ENCODE measurements at places on chromosomes 11 and 22.

DNA sequence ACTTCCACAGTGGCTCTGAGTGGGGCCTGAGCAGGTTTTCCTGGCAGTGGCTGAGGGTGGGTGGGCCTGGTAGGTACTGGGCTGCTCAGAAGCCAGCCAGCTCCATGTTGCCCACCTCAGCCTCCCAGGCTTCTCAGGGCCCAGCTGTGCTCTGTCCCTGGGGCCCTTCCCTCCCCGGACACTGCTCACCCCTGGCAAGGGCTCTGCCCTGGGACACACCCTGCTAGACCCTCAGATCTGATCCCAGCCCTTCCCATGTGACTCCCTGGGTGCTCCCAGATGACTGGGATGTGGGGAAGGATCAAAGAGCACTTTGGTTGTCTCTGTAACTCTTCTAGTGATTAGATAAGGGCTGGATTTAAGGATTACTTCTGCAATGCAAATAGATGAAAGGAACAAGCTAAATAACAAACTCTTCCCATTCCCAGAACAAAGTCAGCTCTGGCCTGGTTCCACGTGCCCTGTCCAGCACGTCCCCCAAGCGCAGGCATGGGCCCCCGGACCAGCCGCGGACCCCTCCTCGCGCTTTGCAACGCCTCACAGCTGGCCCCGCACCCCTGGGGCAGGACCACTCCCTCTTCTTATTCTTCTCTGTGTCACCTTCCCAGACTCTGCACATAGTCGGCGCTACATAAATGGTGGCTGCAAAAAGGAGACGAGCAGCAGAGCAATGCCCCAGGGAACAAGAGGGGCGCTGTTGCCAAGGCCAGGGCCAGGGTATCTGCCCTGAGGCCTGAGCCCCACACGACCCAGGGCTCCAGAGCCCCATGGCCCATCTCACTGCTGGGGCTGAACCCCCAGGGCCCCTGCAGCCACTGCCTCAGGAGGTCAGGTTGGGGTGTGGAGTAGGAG, 5.7 kb upstream of the KRTAP5-6 start:
- DNase-seq, result no peak

GRCh38 chr22:36026741-36027140, 1.9 kb downstream of the RBFOX2 start:
- DNase-seq, result no peak

DNA sequence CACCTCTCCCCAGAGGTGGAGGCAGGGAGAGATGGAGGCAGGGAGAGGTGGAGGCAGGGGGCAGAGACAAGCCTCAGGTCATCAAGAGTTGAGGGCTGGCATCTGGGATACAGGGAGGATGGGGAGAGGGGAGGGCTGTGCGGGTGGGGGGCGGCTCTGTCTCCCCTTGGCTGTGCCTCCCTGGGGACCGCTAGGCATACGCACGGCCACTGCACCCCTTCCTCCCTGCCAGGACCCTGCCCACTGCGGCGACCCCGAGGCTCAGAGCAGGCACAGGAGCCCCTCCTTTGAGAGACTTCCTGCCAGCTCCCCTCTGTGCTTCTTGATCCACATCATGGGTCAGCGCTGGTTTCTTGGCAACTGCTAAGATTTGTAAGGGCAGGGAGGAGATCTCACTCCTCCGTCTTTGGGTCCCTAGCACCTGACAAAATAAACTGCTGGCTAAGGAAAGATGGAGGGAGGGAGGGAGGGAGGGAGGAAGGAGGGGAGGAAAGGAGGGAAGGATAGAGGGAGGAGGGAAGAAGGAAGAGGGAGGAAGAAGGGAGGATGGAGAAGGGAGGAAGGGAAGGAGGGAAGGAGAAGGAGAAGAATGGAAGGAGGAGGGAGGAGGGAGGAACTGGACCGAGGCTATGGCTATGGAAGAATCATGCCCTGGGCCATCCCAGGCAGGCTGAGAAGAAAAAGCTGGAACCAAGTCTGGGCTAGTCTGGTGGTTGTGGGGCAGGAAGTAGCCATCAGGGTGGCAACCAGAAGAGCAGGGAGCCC, 18.5 kb downstream of the PRR33 start:
- DNase-seq, result no peak

- DNase-seq, result no peak
Measured at GRCh38 chr22:36541831-36542411, 13.0 kb upstream of the EIF3D start.

DNA sequence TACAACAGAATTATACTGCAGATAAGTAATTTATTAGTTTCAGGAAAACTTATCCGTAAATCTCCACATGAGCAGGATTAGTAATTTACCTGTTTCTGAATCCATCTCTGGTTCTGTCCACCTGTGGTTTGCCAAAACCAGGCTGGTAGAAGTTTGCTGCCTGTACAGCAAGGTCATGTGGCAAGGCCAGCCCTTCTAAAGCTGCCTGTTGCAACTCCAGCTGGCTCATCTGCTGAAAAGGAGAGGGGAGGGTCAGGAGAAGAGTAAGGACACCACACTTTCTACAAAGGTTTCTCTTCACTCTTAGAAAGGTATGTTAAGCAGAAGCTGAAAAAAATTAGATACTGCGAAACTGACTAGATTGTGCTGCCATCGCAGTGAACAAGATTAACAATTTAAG, 42.3 kb downstream of the EIF4ENIF1 start:
- no peak for DNase-seq

GRCh38 chr11:94790197-94790596, 22.0 kb downstream of the AMOTL1 start:
- no peak for DNase-seq

DNA sequence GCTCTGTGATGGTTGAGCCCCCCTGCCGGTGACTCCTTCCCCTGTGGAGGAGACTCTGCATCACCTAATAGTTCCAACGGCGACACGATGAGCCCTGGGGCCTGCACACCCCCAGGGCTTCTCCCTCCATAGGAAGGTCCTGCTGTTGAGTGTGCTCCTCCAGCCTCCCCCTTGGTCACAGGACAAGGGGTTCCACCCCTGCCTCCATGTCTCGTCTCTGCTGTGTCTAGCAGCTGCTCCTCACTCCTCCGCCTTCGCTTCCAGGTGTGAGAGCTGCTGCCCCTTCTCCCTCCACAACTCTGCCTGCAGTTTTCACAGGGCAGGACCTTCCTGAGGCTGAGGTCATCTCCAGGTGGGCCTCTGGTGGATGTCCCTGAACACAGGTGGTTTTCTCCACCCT, 1416.1 kb downstream of the TBC1D22A start:
- no peak for DNase-seq

GRCh38 chr22:50548040-50548920, 2.6 kb downstream of the KLHDC7B start:
- DNase-seq, result peak; percentile 60

GRCh38 chr11:131756479-131757110, 386.2 kb downstream of the NTM start:
- no peak for DNase-seq

GRCh38 chr11:97764605-97765004, 1256.1 kb upstream of the CNTN5 start:
- no peak for DNase-seq

DNA sequence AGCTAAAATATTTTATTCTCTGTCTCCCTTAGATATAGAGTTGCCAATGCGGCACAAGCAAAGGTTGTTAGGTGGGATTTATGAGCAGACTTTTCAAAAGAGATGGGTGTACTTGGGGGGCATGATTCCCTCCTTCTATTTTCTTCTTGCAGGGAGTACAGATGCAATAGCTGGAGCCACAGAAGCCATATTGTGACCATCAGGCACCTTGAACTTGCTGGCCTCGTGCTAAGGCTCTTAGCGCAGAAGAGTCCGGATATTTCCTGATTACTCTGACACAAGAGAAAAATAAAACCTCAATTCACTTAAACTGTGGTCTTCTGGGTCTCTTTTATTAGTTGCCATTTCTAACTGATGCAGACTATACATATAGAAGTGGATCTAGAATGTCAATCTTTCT, 547.4 kb downstream of the MIAT start:
- DNase-seq, result no peak

- DNase-seq, result no peak
Measured at GRCh38 chr22:29517215-29517908, 36.2 kb downstream of the THOC5 start.

- DNase-seq, result no peak
Measured at GRCh38 chr11:32602657-32603415, 19.2 kb downstream of the EIF3M start.

DNA sequence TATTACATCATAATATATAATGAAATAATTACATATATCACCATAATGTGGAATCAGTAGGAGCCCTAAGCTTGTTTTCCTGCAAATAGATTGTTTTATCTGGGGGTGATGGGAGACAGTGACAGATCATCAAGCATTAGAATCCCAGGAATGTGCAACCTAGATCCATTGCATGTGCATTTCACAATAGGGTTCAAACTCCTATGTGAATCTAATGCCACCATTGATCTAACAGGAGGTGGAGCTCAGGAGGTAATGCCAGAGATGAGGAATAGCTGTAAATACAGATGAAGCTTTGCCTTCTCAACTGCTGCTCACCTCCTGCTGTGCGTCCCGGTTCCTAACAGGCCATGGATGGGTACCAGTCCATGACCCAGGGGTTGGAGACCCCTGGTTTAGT, 63.8 kb upstream of the CHORDC1 start:
- no peak for DNase-seq

- peak; percentile 77 for DNase-seq
Measured at GRCh38 chr22:37244114-37244921, at the start of gene RAC2. RAC2 (minus strand) TSS chr22:37244269; CDS start chr22:37244148, 121 bp downstream.

DNA sequence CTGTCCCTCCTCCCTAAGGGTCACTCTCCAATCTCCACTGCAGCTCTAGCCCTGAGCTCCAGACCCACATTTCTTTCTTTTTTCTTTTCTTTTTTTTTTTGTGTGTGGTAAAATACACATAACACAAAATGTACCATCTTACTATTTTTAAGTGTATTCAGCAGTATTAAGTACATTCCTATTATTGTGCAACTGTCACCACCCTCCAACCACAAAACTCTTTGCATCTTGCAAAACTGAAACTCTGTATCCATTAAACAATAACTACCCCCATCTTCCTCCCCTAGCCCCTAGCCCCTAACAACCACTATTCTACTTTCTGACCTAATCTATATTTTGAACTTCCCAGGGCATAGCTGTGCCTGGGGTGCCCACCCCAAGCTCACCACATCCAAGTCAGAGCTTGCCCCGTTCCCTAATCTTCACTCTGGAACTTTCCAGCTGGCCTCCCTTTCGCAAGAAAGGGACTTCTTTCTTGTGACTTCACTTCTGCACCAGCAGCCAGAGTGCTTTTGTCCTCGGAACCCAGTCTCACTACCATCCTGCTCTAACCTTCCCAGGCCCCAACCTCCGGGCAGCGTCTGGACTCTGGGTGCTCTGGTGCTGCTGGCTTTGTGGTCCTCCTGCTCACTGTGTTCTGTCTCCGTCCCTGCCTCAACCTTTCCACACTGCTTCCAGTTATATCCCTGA, 30.7 kb downstream of the PARVG start:
- DNase-seq, result no peak

GRCh38 chr11:113182288-113182687, 132.1 kb upstream of the TTC12 start:
- no peak for DNase-seq

DNA sequence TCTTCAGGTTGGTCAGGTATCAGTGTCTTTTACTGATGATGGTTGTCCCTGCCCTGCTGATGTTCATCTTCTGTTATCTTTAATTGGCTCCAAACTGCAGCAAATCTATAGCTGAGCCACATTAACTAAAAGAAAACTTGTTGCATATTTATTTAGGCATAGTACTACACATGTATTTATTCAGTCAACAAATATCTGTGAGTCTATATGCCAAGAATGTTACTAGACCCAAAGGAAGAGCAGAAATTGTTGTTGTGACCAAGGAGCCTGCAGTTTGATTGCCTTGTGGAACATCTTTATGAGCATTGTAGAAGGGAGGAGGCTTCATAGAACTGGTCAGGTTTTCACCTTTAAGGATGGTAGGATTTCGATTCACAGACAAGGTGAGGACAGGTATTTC, 10.1 kb downstream of the BMAL1 start:
- DNase-seq, result no peak

- no peak for DNase-seq
Measured at GRCh38 chr11:115276191-115276590, 228.0 kb downstream of the CADM1 start.

GRCh38 chr11:87355596-87355995, 317.9 kb downstream of the TMEM135 start:
- no peak for DNase-seq

- no peak for DNase-seq
Measured at GRCh38 chr11:96154802-96155520, 188.0 kb downstream of the MAML2 start.

DNA sequence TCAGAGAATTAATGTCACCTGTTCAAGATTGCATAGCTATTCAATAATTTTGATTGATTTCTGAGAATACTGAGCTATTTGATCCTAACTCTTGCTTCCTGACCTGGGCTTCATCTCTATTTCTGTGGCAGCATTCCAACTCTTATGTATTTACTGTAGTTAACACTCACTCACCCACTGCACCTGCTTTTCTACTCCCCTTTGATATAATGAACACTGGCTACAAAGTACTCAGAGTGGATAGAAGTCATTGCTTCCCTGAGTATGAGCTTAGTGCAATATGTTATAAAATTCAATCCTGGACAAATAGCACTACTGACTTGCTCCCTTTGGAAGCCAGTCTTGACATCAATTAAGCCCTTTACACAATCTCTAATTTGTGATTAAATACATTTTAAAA, 117.2 kb downstream of the APIP start:
- no peak for DNase-seq

- no peak for DNase-seq
Measured at GRCh38 chr11:124115782-124116616, 749 bp downstream of the VWA5A start.

DNA sequence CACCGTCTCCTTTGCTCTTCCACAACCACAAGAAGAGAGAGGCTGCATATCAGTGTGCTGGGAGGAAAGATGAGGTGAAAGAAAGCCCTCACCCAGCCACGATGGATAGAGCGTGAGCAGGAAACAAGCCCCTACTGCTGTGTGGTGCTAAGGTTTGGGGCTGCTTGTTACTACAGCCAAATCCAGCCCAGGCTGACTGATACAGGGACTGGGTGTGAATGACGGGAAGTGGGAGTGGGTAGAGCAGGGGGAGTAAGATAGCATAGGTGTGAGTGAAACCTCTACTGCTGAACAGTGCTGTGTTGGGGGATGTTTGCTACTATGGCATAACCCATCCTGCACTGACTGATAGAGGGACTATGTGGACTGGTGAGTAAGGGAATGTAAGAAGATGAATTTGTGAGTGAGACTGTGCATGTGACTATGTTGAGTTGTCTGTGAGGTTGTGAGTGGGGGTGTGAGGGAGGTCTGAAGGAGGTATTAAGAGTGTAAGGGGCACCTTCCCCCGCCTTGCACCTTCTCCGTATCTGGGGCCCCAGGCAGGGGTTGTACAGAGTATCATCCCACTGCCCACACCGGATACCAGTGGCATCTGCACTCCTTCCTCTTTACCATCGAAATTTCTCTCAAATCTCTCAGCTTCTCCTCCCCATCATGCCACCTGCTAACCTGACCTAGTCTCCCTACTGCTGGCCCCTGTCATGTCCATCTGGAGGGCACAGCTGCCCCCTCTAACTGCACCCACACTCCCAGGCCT, 91.5 kb downstream of the MN1 start:
- no peak for DNase-seq

Measured in activated B cell treated with CpG ODN at 0.5 μM for 24 hours (primary cell).